Glutamatergic neuron (in vitro differentiated cells): ENCODE measurements at places on chromosomes 2 and 18.

GRCh38 chr2:45885171-45885621, 233.7 kb downstream of the PRKCE start:
- no peak for DNase-seq

- no peak for DNase-seq
These were observed 60.6 kb upstream of the CUL3 start for GRCh38 chr2:224645722-224646121.

GRCh38 chr2:41954304-41955291, 93.2 kb upstream of the PKDCC start:
- peak; percentile 58 for DNase-seq

- DNase-seq: no peak
These were observed 22.3 kb downstream of the PECR start for GRCh38 chr2:216059233-216059834.

GRCh38 chr2:50042771-50043170, 888.5 kb upstream of the FSHR start:
- no peak for DNase-seq
